ENCODE measurements at places on chromosomes 4 and X.

DNA sequence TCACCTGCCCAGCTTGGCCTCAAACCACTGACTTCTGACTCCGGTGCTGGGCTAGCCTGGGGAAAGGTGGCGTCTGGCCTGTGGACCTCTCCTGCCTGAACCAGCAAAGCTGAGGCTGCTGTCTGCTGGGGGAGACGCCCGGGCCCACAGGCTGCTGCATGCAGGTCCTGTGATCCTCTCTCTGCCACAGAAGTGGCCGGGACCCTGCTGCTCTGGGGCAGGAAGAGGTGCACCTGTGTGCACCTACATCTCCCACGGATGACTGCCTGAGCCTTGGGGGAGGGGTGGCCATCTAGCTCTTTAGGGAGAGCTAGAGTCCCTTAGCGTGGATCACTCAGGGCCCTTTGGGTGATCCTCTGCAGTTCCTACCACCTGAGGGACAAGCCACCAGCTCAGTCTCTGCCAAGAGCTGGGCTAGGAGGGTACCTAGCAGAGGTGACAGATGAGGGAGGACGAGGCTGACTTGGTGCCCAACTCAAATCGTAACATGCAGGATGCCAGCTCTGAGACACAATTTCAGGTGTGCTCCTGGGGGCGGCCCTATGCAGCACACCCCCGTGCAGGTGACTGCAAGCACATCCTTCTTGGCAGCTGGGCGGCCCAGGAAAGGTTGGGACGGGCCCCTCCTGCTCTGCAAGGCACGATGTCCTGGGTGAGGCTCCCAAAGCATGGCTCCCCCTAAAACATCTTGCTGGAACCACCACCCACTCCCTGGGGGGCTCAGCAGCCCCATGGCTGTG is 22.5 kb downstream of the LETM1 start:
- DNase-seq: no peak

GRCh38 chrX:19886883-19887531 is 393 bp downstream of the SH3KBP1 start:
- DNase-seq: peak; percentile 51

DNA sequence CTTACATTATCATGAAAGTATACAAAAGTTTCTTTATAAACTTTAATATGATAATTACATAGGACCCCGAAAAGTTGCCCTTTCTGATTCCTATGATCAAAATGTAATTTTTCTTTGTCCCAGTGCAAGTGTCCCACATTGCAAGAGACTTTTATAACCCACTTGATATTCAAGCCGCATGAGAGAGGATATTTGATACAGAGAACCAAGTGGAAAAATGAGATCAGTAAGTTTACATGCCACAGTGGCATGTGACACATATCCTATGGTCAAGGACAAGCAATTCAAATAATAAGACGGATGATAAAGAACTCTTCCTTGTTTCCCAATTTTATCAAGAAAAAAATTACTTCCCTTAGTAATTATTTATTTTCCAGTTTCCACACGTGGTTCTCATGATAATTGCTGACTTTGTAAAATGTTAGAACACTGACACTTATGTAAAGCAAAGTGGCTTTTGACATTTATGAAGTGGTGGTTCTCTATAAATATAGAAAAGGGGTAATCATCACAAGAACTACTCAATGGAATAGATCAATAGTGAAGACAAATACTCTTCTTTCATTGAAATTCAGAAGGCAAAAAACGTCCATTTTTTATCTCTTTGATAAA is 273.7 kb upstream of the NOCT start:
- no peak for DNase-seq

GRCh38 chrX:82163701-82164100 is 961.8 kb downstream of the SH3BGRL start:
- no peak for DNase-seq

GRCh38 chrX:49286581-49286980 is 16.9 kb upstream of the GAGE10 start:
- DNase-seq: no peak

DNA sequence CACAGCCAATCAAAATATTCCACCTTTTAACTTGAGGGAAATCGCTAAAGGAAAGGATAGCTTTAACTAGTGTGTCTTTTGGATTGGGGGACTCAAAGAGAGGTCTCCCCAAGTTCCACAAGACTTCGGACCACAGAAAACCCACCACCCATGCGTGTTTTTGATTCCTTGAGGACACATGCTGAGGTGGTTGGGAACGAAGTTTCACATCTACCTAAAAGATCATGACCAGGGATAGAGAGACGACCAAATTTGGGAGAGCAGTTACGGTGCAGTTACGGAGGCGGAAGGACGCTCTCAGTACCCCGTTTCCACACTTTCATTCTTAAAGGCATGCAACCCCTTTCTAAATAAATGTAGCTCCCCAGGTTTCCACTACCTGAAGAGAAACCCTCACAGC is 1.1 kb downstream of the PCYT1B start:
- no peak for DNase-seq

DNA sequence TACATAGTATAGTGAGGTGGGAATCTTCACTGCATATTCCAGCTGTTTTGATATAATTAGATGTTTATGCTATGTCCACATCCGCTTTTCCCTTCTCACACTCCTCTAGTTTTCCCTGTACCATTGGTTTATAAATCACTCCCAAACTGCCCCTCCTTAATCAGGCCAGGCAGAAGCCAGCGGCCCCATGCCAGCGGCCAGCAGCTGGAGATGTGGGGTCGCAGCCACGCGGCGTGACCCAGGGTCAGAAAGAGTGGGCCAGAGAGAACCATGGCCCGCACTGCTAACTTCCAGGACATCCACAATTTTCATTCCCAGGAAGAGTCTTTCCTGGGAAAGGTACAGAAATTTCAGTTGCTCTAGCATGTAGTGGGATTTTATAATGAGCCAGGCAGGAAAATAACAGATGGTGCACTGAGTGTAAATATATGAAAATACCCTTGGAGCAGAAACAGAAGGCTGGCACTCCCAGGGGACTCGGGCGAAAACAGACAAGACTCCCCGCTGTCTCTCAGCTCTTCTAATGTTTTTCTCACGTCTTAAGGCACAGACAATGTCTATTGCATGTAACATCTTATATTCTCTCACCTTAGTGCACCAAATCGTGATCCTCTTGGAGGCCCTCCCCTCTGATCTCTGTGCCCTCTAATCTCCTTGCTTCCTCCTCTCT is 145.9 kb upstream of the ZFP42 start:
- no peak for DNase-seq

DNA sequence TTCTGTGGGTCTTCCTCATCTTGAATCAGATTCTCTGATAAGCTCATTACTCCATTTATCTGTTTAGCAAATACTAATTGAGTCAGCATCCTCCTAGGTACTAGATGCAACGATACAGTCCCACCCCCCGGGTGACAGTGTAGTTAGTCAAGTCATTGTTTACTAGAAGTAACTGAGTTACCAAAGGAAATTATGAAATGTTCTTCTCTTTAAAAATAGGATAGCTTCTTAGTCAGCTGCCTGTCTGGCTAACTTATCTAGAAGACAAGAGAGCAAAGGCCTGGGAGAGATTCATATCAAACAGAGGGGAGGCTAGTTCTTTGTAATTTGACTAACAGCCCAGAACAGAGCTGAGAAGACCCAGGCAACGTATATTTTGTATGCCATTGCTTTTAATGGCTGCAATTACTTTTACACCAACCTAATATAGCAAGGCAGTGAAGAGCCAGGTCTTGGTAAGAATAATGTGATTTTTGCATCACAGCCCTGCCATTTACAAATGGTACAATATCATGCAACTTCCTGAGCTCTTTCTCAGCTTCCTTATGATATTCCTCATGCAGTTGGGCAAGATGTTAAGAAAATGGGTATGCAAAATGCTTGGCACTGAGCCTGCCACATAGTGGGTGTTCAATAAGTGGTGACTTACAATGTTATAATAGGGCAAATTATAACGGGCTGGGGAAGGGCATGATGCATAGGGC is 149.9 kb downstream of the CHIC2 start:
- no peak for DNase-seq

- no peak for DNase-seq
These were observed 29.2 kb downstream of the CNGA2 start for GRCh38 chrX:151763711-151764110.

- no peak for DNase-seq
These were observed 38.6 kb downstream of the UNC5C start for GRCh38 chr4:95510145-95510544.

GRCh38 chr4:154399259-154399974 is 92.2 kb downstream of the DCHS2 start:
- peak; percentile 36 for DNase-seq

- DNase-seq: no peak
These were observed 14.9 kb upstream of the PIM2 start for GRCh38 chrX:48933757-48934156.
